Cortex of kidney (tissue), 1 donor: ENCODE measurements at places on chromosomes 6 and 20.

DNA sequence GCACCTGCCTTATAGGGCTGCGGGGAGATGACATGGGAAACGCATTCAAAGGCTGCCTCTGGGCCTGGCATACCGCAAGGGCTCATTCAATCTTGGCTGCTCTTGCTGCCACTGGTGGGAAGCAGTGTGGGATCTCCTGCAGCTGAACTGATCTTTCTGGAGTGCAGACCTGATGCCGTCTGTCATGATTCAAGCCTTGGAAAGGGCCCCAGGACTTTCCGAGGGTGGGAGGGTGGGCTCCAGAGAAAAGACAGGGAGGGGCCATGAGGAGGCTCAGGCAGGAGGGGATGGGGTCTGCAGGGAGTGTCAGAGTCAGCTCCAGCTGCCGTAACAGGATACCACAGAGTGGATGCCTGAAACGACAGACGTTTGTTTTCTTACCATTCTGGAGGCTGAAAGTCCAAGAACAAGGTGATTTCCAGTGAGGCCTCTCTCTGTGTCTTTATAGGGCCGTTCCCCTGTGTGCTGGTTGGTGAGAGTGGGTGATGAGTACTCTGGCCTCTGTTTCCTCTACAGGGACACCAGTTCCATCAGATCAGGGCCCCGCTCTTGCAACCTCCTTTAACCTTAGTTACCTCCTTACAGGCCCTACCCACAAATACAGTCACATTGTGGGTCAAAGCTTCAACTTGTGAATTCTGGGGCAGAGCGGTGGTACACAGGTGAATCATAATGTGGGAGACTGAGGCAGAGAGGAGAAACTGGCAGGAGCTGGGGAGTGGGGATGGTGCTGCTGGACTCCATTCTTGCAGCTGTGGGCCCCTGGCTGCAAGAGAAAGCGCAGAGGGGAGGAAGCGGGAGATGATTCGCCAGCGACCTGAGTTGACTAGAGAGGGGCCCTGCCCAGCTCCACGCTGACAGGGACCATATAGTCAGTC lies 148.4 kb downstream of the SYCP2 start:
- no peak for DNase-seq

- no peak for DNase-seq
Observed at GRCh38 chr6:98977671-98978292, 30.0 kb upstream of the FBXL4 start.

GRCh38 chr6:159609652-159610178 lies 83.3 kb downstream of the SOD2 start:
- DNase-seq, result no peak

DNA sequence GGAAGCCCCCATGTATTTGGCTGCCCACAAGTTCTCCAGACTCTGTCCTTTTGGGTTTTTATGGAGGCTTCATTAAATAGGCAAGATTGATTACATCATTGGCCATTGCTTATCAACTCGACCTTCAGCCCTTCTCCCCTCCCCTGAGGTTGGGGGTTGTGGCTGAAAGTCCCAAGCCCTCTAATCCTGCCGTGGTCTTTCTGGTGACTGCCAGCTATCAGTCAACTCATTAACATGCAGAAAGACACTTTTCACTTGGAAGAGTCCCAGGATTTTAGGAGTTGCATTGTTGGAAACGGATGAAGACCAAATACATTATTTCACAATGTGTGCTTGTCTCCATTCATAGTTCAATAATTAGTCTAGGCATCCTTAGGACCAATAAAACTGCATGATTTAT lies 9.5 kb downstream of the CDC5L start:
- no peak for DNase-seq

DNA sequence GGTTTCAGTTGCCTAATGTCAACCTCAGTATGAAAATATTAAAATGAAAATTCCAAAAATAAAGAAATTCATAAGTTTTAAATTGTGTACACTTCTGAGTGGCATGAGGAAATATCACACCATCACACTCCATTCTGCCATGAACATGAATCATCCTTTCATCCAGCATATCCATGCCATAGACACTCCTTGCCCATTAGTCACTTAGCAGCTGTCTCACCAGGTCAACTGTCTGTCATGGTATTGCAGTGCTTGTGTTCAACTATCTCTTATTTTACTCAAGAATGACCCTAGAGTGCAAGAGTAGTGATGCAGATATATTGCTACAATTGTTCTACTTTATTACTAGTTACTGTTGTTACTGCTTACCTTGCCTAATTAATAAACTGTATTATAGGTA lies 712.4 kb downstream of the EPHA7 start:
- DNase-seq, result no peak

- DNase-seq, result no peak
Observed at GRCh38 chr6:48090546-48090945, 20.5 kb downstream of the PTCHD4 start.

DNA sequence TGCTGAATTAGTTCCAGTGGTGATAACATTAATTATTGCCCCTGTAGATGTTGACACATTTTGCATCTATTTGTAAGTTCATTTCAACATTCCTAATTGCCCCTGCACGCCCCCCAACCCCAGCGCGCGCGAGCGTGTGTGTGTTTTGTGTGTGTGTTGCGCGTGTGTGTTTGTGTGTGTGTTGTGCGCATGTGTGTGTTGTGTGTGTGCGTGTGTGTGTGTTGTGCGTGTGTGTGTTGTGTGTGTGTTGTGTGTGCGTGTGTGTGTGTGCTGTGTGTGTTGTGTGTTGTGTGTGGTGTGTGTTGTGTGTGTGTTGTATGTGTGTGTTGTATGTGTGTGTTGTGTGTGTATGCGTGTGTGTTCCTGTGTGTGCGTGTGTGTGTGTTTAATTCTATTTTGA lies 245.7 kb upstream of the GMDS start:
- DNase-seq, result no peak

DNA sequence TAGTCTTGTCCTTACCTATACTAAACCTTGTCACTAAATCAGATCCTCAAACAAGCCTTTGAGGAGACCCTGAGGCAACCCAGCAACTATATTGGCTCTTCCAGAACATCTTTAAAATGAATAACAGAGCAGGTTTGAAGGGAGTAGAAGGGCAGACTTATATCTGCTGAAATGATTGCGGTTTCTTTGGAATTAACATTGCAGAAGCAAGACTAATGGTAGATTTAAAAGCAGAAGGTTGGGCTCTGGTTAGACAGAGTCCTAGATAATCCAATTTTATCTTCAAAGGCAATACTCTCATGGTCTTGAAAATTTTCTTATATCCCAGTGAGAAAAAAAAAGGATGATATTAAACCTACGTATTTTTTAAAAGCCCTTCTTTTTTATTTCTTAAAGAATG lies 19.1 kb downstream of the FHL5 start:
- DNase-seq, result no peak

- DNase-seq, result no peak
Observed at GRCh38 chr6:107646776-107647438, 157.0 kb downstream of the SOBP start.

DNA sequence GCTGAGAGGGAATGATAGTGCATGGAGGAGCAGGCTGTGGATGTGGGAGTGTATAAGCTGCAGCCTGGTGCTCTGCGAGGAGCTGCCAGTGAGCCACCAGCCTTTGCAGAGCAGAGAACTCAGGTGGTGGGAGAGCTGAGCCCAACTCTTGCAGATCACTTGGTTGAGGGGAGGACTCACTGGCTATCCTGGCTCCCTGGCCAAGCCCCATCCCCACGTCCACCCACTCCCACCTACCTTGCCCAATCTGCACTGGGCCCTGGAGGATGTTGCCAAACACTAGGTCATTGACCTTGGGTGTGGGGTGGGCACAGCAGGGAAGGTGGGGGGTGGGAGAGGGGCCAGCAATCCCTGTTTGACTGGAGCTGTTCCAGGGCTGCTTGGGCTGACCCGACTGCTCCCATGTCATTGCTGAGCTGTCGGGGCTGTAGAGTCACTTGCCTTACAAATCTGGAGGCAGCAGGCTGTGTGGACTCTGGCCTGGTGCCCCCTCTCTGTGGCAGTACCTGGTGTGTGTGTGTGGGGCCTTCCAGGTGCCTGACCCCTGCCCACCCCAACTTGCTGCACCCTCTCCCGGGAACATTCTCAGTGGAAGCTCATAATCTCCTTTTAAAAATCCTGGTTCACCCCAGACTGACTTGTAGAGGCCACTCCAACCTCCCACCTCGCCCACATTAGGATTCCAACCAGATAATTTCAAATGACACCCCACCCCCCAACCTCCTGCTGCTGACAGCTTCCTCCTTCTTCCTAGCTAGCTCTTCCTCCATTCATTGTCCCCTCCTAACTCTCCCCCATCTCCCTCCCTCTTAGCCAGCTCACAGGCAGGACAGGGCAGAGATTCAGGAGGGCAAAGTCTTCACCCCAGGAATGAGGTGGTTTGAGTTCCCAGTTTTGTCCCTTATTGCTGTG lies 162.3 kb downstream of the MRPL14 start:
- DNase-seq, result no peak

- DNase-seq, result no peak
Observed at GRCh38 chr6:17204533-17204932, 76.6 kb upstream of the RBM24 start.

DNA sequence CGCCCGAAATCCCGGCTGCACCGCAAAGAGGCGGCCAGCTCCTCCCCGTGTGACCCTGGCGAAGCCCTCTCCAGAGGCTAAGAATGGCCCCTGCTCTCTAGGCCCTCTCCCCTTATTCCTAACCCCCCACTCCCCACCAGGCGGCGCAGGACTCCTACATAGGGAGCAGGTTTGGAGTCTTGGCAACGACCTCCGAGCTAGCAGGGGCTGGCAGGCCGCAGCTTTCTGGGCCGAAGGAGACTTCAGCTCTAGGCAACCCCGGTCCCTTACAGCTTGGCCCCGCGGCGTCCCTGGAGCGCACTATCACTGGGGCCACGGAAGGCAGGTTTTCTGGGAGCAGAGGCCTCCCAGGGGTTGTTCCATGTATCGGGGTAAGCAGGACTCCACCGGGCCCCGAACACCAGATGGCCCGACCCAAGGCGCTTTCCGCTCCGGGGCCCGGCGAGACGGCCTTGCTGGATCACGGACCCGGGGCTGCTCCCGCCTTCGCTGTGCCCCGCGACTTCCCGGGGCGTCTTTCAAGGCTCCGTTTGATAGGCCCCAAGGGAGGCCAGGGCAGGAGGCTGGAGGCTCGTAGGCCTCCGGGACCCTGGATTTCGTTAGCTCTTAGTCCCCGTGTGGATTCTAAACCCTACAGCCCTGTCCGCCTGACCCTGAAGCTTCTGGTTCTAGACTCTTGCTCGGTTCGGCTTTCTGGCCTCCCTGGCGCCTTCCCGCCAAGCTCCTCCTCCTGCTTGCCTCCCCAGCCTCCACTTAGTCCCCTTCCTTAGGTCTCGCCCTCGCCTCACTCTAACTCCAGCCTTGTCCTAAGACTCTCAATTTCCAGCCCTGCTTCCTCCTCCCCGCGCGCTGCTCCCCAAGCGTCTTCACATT lies 1.9 kb downstream of the SLC32A1 start:
- no peak for DNase-seq

DNA sequence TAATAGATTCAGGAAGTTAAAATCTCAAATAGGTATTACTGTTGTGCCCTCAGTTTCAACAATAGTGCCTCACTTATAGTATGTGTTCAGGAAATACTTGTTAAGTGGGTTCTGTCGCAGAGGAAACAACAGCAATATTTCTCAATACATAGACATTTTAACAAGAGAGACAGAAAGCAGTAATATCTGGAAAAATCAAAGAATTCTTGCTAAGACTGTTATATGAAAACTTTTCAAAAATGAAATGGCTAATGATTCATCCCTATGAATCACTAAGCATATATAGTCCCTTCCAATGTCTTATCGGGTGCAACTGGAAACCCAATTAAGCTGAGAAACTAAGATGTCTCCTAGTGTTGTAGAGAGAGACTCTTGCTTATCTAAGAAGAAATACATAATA lies 668.9 kb downstream of the TFAP2A start:
- DNase-seq, result no peak

DNA sequence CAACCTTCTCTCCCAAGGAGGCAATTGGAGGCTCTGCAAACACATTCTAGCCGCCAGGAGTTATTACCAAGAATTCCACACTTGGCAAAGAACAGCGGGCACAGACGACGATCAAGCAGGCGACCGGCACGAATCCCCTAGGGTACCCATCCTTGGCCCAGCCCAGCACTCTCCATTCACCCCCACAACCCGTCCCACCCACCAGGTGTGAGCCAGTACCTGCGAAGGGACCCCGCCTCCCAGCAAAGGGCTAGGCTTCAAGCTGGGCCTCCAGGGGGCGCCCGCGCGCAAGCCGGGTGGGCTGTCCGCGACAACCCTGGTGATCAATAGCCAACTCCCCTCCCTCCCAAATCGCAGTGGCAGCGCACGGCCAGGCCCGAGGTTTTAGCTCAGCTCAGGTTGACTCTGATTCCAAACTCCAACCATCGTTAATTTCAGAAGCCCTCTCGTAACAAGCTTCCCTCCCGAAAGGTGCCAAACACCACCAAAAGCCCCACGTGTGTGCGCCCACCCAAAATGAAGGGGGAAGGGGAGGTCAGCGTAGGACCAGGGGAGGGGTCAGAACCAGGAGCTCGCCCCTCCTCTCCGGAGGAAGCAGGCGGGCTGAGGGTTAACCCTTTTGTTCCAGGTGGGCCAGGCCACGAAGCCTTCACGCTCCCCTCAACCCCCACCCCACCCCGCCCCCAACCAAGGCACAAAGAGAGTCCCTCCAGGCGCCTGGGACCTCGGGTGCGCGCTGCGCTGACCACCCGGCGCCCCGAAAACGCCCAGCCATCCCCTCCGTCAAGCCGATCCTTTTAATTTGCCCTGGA lies 2.1 kb downstream of the SALL4 start:
- no peak for DNase-seq

DNA sequence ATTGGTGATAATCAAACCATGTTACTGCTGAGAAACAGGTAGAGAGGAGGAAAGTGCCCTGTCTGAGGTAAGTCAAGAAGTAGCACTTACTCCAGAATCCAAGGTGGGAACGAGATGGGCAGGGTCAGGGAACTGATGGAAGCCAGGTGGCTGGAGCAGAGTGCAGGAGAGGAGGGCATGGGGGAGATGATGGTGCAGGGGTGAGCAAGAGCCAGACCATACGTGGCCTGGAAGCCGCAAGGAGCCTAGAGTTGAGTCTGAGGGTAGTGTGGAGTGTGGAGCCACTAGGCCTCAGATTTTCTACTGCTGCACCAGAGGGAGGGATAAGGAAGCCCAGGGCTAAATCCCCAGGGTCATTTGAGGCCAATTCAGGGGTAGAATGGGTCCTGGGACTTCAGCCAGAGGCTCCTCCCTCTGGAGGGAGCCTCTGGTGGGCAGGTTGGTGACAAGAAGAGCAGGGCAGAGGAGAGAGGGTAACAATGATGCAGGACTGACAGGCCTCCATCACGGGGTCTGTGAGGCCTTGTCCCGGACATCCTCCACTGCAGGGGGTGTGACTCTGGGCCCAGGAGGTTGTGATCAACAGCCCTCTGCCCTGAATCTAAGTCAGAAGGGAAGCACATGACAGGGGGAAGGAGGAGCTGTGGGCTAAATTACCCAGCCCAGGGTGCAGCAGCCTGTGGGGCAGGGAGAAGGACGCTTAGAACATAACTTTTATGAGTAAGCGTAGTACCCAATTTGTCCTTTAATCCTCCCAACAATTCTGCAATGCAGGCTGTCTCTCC lies 28.7 kb downstream of the COX4I2 start:
- no peak for DNase-seq
